Mesenteric fat pad (tissue), 1 donor: ENCODE measurements at places on chromosomes 3 and 15. TPM values are rescaled to one million over a fixed set of nuclear protein-coding genes. Genes with fewer than 3 reads are reported as not detected.

DNA sequence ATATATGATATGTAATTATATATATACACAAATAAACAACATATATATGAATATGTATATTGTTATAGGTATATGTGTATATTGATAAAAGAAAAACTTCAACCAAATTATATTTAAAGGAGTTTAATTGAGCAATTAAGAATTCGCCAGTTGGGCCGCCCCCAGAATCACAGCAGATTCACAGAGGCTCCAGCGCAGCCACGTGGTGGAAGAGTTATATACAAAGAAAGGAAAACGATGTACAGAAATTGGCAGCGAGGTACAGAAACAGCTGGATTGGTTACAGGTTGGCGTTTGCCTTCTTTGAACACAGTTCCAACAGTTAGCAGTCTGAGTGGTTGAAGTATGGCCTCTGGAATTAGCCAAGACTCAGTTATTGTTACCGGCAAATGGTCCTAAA, 137.3 kb upstream of the SLC24A5 start:
- DNase-seq: no peak

DNA sequence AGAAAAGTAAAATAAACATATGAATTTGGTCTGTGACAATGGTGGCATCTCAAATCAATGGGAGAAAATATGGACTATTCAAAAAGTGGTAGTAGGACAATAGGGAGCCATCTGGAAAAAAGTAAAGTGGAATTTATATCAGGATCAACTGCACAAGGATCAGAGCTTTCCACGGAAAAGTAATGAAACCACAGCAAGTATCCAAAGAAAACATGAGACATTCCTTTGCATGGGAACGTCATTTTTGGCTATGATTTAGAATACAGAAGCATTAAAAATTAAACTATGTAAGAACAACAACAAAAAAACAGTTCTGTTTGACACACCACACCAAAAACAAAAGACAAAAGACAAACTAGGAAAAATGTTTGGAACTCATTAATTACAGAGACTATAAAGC, 18.7 kb downstream of the CRBN start:
- no peak for DNase-seq

Gene PLA2G4D
- total RNA-seq: not detected

DNA sequence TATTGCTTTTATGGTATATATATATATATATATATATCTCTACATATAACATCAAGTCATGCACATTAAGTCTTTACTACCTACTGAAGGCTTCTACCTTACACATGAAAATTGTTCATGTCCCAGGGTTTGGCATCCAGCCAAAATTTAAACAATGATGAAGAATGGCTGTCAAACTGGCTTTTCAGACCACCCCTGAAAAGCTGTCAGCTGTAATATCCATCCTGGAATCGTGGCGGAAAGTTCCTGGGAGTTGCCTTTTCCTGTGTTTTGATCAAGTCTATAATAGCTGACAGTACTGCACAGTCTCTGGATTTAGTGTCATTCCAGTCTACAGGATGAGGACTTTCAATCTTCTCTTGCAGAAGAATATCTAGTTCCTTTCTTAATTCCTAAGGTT, 48.3 kb downstream of the DHX36 start:
- DNase-seq: no peak

- DNase-seq: no peak
Observed at GRCh38 chr15:88098361-88098760, 158.2 kb downstream of the NTRK3 start.

DNA sequence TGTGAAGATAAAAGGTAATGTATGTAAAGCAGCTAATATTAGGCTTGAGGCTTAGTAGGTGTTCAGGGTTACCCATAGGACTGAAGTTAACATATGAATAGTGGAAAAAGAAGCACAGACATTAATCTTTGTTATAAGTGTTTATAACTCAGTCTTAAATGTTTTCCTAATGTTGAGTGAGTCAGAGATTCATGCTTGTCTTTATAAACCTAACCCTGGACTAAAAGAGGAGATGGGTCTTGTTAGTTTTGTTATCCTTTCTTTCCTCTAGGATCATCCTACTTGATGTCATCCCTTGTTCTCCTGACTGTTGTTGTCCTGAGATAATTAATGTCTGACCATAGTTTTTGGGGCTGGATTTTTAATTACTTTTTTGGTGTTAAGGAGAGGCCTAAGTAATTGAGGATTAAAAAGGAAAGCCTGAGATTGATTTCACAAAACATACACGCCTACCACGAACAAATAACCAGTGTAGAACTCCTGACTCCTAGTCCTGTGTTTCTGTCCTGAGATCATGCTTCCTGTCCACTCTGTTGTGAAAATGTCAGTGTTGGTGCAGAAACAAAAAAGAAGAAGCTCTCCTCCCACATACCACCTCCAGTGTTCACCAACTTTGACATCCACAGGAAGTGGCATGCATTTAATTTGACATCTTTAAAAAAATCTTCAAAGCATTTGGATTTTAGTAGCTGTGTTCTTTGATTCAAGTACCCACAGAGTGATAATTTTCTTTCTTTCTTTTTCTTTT, 8.4 kb downstream of the MITF start:
- DNase-seq: no peak

GRCh38 chr3:170321321-170322034, 36.0 kb upstream of the SKIL start:
- no peak for DNase-seq

DNA sequence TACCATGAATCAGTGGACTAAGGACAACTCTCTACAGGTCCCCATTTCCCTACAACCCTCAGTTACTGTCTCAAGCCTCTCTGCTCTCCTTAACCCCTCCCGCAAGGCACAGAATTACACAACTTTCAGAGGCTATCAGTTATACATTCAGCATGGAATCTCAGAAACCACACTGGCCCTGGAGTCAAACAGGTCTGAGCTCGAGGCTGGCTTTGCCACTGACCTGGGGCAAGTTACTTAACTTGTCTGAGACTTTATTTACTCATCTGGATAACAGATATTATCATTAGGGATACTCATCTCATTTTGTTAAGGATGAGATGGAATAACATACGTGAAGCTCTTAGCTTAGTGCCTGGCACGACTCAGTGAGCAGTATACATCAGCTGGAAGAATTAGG, 95.2 kb downstream of the WDR76 start:
- no peak for DNase-seq

GRCh38 chr15:58491499-58492202, 59.9 kb downstream of the LIPC start:
- peak; percentile 82 for DNase-seq

DNA sequence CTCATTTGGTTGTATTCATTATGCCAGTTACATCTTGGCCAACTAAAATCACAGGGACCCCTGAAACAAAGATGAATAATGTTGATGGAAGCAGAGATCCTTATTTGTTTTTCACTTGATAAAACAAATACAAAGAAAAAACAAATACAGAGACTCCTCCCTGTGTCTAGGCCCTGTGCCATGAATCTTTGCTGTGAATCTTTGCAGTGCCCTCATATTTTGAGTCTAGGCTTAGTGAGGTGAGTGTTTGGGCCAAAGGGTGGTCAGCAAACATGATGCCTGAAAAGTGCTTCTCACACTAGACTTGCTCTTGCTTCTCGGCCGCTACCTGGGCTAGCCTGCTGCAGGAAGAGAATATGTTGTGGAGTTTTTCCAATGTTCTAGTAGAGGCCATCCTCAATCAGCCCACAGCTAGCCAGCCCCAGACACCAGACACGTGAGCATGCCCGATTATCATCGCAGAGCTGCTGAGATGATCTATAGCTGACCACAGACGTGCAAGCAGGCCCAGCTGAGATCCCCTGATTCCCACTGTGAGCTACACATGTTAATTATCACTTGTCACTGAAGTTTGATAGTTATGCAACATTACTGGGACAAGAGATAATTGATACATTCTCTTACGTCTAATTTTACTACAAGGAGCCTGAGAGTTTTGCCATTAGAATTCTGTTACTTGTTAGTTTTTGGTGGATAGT, 191.4 kb downstream of the THRB start:
- no peak for DNase-seq

Gene GOLGB1
- total RNA-seq: 56.5 TPM

Gene ADCY5
- 107 TPM for total RNA-seq

DNA sequence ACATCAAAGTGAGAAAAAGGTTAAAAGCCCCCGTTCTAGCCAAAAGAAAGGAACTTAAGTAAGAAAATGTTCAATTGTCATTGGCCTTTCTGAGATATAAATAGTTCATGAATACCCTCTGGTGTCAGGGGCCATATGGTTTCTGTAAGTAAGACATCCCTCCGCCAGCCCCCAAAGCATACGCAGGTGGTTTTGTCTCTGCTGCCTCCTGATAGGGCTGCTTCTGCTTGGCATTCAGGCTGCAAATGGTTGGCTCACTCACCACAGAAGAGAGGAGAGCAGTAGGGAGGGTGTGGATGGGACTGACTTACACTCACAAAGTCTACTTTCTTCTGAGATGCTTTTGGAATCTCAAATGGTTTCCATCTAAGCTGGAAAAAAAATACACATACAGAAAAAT, 29.8 kb downstream of the HGD start:
- no peak for DNase-seq

DNA sequence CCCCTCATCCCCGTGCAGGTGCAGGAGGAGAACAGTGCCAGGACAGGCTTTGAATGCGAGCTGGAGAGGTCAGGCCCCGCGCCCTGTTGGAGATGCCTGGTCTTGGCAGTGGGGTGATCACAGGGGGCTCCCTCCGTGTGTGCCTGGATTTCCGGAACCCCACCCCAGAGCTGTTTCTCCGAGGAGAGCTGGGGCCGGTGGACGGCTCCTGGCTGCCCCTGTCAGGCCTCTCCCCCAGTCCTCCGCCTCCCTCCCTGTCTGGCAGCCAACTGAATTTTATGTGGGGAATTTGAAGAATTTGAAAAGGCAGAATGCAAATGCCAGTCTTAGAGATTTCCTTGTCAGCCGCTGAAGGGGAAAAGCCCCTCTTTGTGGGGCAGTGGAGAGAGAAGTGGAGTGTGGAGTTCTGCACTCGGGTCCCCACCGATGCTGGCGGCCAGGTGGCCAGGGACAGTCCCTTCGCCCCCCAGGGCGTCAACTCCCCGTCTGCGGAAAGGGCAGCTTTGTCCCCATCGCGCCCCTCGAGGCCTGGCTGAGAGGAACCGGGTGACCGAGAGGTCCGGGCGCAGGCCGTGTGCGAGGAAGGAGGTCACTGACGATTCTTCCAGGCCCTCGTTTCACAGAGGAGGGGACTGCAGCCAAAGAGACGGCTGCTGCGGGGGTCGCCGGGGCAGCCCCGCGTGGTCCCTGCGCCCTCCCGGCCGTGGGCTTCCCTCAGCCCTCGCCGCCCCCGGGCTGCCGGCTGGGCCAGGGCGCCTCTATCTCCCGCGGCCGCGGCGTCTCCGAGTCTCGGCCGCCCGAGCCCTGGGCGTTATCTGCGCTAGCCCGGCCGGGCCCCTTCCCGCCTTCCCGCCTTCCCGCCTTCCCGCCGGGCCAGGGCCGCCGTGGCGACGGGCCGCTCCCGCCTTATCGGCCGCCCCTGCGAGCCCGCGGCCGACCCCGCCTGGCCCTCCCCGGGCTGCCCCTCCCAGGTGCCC, 56.0 kb upstream of the LCTL start:
- no peak for DNase-seq

Gene MYL3
- total RNA-seq: 2.6 TPM

DNA sequence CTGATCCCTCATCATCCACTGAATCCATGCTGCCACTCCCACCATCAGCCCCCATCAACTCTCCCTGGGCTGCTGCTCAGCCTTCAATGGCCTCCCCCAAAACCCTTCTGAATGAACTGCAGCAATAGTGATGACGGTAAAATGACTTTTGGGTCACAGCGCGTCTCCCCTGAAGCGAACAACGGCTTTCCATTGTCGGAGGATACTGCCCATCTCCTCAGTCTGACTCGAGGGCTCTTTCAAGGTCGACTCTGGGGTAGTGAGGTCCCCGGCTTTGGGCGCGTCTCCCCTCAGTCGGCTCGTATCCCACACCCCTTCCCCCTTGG, 57.2 kb upstream of the ZBTB38 start:
- no peak for DNase-seq

Gene SPTBN5
- total RNA-seq: 1.6 TPM

Gene KBTBD12
- 0.10 TPM for total RNA-seq

GRCh38 chr3:37588758-37589157, 272.9 kb upstream of the CTDSPL start:
- no peak for DNase-seq

- no peak for DNase-seq
Observed at GRCh38 chr3:102360183-102360860, 74.5 kb upstream of the ZPLD1 start.

- DNase-seq: no peak
Observed at GRCh38 chr3:113255100-113255853, 43.9 kb downstream of the BOC start.

DNA sequence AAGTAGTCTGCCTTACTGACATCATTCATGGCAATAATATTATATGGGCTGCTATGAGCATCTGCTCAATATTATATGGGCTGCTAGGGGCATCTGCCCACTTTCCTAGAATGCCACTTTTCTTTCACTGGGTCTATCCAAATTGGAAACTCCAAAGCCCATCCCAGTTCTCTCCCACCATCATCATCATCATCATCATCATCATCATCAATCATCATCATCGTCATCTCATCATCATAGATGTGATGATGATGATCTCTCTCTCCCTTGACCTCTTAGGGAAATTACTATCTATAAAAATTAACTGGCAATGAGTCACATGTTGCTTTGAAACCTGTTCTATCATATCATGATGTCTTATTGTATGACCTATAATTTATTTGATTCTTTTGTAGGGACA, 222.0 kb downstream of the TJP1 start:
- no peak for DNase-seq

Gene SKOR1
- 0.26 TPM for total RNA-seq

- DNase-seq: no peak
Observed at GRCh38 chr15:91468871-91469580, 369.0 kb downstream of the SV2B start.

DNA sequence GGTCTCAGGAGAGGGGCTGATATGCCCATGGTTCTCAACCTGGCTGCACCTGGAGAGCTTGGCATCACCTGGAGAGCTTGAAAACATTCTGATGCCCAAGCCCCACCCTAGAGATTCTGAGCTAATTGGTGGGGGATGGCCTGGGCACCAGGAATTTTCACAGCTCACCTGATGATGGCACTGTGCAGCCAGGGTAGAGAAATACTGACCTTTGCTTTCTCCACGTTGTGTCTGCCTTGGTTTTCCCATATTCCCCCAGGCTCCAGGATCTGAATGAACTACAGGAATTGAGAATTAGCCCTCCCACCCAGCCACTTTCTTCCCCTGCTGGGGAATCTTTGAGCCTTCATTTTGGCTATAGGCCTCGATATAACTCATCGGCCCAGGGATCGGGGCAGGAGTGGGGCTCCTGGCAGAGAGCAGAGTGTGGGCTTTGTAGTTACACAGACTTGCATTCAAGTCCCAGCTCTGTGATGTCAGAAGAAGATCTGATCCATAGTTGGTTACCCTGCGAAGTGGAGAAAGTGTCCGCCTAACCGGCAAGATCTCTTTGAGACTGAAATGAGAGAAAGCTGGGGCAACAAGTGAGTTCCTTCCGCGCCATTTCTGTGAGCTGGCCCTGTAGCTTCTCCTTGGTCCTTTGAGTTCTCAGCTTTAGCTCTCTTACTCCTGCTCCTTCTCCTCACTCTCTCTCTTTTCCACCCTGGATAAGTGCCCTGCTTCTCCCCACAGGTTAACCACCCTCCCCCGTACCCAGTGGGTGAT, 33.1 kb upstream of the UBE2Q2 start:
- no peak for DNase-seq

- DNase-seq: no peak
Observed at GRCh38 chr3:38247366-38248035, 18.1 kb upstream of the SLC22A13 start.

- no peak for DNase-seq
Observed at GRCh38 chr15:87752250-87752951, 504.1 kb downstream of the NTRK3 start.

GRCh38 chr3:139354661-139355060, 10.8 kb downstream of the MRPS22 start:
- DNase-seq: no peak

GRCh38 chr15:77528968-77529319, 103.8 kb downstream of the LINGO1 start:
- DNase-seq: no peak
